ENCODE measurements at places on chromosomes 2 and 18.
A peak's percentile ranks its signal among the peaks of the same experiment; 100 is the strongest.

- DNase-seq: peak; percentile 16
Observed at GRCh38 chr2:85066874-85067351, 66.3 kb upstream of the TCF7L1 start.

DNA sequence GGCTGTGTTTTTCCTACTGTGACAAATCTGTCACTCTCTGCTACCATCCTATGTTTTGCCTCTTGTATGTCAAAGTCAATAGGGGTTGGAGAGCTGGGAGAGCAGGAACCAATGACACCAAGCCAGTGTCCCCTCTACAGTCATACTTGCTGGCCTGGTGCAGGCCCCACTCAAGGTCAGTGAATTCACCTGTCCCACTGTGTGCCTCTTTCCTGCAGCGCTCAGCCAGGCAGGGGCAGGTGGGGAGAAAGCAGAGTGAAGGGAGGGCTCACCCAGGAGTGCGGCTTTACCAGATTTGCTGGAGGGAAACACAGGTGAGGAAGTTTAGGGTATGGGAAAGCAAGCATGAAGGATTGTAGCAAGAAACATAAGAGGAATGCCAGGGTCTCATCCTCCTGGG is 114.5 kb downstream of the GYPC start:
- no peak for DNase-seq

- no peak for DNase-seq
Observed at GRCh38 chr2:152649997-152650396, 67.3 kb downstream of the PRPF40A start.

GRCh38 chr2:178514664-178515063 is 34.4 kb downstream of the PLEKHA3 start:
- DNase-seq: no peak

GRCh38 chr2:217626926-217627325 is 375.9 kb downstream of the TNS1 start:
- no peak for DNase-seq

DNA sequence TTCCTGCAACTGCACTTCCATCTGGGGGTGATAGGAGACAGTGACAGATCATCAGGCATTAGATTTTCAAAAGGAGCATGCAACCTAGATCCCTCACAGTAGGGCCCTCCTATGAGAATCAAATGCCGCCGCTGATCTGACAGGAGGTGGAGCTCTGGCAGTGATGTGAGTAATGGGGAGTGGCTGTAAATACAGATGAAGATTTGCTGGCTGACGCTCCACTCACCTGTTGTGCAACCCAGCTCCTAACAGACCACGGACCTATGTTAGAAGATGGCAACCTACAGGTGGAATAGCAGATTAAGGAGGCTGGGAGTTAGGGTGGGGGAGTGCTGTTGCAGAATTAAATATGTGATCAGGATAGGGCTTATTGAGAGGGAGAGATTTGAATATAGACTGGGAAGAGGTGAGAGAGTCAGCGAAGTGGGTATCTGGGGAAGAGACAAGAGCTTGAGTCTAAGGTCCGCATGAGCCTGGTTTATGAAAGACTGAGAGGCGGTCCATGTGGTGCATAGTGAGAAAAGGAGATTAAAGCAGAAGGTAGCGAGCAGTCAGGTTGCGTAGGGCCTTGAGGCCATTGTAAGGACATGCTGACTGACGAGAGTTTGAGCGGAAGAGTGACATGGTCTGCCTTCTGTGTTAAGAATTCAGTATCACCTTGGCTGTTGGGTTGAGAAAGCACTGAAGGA is 31.3 kb upstream of the TOGARAM2 start:
- no peak for DNase-seq

DNA sequence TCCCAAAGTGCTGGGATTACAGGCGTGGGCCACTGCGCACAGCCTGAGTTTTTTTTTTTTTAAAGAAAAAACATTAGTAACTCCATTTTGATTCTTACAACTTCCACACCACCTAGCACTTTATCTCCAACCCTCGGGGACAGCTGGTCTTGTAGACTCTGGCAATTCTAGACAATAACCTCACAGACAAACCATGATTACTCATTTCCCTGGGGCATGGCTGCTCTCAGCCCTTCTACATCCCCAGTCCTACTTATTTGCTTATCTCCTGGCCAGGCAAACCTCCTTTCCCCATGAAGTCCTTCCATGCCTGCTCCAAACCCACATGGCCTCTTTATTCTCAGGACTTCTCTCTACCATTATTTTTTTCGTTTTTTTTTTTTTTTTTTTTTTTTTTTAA is 91.1 kb downstream of the ACTR3 start:
- no peak for DNase-seq

- DNase-seq: no peak
Observed at GRCh38 chr2:112818094-112818902, 18.3 kb downstream of the IL1B start.
